Endothelial cell (in vitro differentiated cells): ENCODE measurements at places on chromosomes 12 and 14. TPM values are rescaled to one million over a fixed set of nuclear protein-coding genes. Genes with fewer than 3 reads are reported as not detected.

Gene FAM222A
- total RNA-seq = 14.2 TPM

DNA sequence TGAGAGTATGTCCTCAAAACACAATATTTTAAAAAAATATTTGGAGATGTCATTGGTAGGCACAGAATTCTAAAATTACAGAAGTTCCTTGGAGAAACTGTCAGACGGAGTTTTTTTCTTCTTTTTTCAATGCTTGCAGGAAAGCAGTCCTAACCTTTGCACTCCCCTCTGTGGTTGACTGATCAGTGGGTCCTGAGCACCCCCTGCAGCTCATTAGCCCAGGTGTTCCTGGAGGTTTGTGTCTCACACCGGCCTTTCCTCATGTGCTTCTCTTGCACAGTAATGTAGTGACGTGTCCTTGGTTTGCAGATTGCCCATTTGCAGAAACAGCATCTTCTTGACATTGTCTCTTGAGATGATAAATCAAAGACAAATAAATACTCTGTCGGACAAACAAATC lies 513.0 kb downstream of the TMEM121 start:
- no peak for DNase-seq

Gene TSPAN19
- total RNA-seq = 0.59 TPM

GRCh38 chr14:72844524-72844923 lies 49.4 kb downstream of the DPF3 start:
- DNase-seq = no peak
